ENCODE measurements at places on chromosomes 6 and 20.

- DNase-seq = no peak
These were observed 7.3 kb downstream of the SLC2A4RG start for GRCh38 chr20:63746751-63747315.

GRCh38 chr6:77656999-77657764 lies 4.3 kb downstream of the MEI4 start:
- no peak for DNase-seq

DNA sequence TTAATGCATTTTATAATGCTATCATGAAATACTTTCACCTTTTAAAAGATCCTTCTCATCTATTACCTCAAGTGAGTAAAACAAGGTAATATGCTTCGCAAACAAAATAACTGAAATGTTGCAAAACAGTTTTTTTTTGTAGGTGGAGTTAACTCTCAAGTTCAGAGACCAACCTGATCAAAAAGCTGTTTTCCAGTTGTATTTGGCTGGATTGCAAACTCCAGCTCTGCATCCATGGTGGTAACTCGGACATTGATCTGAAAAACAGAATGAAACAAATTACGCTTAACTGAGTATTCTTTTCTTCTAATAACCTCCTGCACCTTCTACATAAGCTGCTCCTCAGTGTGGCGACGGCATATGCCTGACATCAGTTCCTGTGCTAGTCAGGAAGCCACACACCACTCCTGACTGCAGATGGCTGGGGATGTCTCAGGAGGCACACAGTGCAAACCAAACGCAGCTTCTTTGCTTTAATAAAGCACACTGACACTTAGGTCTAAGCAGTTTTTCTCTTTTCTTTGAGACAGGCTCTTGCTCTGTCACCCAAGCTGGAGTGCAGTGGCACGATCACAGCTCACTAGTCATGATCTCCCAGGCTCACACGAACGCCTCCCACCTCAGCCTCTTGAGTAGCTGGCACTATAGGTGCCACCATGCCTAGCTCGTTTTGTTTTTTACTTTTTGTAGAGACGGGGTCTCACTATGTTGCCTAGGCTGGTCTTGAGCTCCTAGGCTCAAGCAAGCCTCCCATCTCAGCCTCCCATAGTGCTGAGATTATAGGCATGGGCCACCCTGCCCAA lies 29.9 kb downstream of the EZR start:
- peak; percentile 38 for DNase-seq

DNA sequence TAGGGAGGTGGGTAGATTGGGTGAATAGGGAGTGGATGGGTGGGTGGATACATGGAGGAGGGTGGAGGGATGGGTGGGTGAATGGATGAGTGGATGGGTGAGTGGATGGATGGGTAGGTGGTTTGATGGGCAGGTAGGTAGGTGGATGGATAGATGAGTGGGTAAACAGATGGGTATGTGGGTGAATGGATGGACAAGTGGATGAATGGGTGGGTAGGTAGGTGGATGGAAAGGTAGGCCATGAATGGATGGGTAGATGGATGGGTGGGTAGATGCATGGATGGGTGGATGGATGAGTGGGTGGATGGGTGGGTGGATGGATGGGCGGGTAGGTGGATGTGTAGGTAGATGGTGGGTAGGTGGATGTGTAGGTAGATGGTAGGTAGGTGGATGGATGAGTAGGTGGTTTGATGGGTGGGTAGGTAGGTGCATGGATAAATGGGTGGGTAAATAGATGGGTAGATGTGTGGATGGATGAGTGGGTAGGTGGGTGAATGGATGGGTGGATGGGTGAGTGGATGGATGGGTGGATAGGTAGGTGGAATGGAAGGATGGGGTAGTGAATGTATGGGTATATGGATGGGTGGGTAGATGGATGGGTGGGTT lies 51.4 kb downstream of the NPEPL1 start:
- DNase-seq = no peak

DNA sequence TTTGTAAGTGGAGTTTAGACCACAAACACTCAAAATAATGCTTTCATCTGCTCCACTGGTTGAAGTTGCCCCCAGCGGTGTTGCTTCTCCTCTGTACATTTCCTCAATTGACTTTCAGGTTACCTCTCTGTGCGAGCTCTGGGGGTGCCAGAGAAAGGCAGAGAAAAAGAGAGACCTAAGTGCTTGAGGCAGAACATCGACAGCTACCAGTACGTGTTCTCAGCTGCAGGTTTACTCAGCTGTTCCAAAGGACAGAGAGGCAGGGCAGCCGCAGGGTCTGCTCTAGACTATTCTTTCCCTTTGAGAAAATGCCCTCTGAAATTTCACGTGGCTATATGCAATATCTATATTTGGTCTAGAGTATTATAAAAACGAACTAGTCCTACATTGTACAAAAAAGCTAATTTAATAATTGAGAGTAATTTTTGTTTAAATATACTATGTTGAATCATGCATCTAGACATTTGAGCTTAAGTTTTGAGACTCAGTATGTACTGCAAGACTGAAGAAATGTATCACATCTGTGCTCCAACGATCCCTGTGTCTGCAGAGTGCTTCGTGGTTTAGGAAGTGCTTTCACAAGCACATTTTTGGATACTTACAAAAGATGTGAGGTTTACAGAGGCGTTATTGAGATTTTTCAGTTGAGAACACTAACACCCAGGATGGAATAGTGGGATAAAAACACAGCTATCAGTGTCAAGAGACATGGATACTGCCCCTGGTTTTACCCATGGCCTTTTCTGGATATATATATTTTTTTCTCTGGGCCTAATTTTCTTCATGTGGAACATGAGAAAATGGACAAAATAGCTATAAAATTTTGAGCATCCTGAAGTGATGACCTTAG lies 453.6 kb upstream of the FLRT3 start:
- DNase-seq = no peak

DNA sequence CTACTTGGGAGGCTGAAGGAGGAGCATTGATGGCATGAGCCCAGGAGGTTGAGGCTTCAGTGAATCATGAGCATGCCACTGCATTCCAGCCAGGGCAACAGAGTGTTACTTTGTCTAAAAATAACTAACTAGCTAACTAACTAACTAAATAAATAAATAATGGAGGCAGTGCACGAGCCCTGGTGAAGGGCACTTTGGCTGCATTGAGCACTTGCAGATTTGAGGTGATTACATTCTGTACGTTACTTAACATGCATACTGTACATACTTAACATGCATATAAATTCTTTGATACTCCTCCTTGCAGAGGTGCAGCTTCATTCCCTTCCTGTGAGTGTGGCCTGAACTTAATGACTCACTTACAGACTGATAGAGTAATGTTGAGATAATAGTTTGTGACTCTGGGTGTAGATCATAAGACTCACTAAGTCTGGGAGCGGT lies 10.7 kb downstream of the HLA-A start:
- DNase-seq = no peak

GRCh38 chr6:161496941-161497340 lies 223.1 kb upstream of the AGPAT4 start:
- no peak for DNase-seq

DNA sequence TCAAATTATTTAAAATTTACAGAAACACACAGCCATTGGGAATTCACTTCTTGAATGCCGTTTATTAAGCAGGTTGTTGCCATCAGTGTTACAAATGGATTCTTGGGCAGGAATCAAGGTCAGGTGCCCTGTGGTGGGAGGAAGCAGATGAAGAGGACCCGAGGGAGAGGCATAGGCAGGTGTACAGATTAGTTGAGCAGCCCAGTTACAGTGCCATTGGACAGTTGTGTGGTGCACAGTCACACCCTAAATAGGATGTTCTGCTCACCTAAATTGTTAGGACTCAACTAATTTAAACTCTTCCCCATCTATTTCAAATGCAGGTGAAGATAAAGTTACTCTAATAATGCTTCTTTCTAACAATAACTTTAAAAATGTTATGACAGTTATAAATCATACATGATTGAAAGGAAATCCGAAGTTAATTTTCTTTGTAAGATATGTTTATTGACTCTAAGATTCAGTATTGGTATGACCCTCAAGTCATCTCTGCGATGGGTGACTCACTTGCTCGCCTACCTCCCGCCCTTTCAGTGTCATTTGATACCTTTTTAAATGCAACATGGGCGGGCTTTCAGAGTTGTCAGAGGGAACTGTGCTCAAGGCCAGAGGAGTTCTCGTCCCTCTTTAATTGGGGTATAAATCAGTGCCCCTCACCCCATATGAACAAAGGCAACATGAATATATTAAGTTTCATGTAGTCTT lies 35.1 kb downstream of the DSE start:
- no peak for DNase-seq

GRCh38 chr6:54718541-54719023 lies 128.0 kb upstream of the FAM83B start:
- DNase-seq = no peak

GRCh38 chr6:3764516-3765335 lies 13.2 kb upstream of the PXDC1 start:
- DNase-seq = no peak

- DNase-seq = no peak
These were observed 5.6 kb downstream of the IL22RA2 start for GRCh38 chr6:137167702-137168377.

DNA sequence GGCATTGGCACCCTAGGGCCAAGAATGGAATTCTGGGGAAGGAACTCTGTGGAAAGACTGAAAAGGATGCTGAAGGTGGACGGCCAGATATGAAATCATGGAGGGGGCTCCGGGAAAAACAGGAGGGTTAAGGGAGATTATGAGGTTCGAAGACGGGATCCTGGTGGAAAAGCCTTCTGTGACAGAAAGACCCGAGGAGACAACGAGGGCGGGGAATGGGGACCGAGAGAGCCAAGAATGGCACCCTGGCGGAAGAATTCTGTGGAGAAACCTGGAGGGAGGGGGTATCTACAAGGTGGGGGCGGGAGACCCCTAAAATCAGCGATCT lies 426 bp downstream of the TRMT6 start:
- DNase-seq = no peak

GRCh38 chr6:143564484-143565017 lies 53.0 kb upstream of the FUCA2 start:
- DNase-seq = no peak

DNA sequence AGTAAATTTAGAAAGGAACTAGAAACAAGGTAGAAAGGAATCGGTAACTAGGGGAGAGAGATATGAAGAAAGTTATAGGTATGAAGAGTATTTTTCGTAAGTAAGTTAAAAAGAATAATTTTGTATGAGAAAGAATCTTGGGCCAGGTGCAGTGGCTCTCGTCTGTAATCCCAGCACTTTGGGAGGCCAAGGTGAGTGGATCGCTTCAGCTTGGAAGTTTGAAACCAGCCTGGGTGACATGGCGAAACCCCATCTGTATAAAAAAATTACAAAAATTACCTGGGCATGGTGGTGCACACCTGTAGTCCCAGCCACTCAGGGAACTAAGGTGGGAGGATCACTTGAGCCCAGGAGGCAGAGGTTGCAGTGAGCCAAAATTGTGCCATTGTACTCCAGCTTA lies 42.0 kb downstream of the TCP11 start:
- DNase-seq = no peak

- DNase-seq = no peak
These were observed 159.8 kb downstream of the ZFP64 start for GRCh38 chr20:52031563-52032303.

DNA sequence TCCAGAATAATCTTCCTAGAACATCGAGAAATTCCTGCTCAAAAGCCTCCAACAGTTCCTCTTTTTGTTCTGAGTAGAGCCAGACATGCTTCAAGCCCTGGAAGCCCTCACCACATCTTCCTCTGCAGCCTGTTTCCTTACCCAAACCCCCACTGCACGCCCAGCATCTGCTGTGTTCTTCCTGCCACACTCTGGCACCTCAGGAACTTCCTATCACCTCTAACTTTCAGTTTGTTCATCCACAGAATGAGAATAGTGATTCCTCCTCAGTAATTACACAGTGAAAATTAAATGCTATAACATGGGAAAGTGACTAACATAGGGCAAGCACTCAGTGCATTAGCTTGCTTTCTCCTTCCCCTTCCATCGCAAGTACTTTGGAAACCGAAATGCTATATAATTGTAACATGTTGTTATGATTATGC lies 26.3 kb downstream of the C6orf89 start:
- no peak for DNase-seq

GRCh38 chr20:41018153-41018552 lies 10.5 kb upstream of the TOP1 start:
- no peak for DNase-seq

- no peak for DNase-seq
These were observed 511 bp downstream of the VARS1 start for GRCh38 chr6:31794866-31795615.

DNA sequence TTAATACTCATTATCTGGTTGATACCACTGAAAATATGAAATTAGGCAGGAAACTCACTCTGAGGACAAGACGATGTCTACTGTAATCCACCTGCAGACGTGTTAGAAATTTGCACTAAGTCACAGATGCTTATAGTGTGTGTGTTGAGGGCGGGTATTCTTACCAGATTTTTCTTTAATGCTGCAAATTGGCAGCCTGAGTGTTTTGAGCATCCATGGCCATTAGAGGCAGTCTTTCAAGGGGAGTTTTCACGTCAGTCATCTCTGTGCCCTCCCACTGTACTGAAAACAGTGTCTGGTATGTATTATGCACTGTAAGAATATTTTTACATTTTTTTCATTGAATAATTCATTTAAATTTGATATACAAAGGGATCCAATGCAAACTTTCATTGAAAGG lies 266.5 kb upstream of the QKI start:
- DNase-seq = no peak

DNA sequence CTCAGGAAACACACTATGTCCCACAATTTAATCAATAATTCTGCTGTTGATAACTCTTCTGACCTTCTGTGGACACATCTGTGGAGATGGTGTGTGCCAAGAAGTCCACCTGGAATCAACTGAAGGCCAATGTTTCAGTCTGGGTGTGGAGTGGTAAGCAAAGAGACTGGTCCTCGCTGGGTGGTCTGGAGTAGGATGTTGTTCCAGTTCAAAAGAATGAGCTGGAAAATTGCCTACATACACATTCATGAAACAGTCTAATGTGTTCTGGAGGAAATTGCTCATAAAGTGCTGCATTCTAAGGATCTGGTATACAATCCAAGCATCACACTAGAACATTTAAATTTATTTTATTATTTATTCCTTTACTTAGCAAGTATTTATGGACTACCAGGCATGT lies 33.9 kb upstream of the TBX18 start:
- no peak for DNase-seq

- DNase-seq = no peak
These were observed 144.2 kb downstream of the EYA2 start for GRCh38 chr20:47038566-47039560.

DNA sequence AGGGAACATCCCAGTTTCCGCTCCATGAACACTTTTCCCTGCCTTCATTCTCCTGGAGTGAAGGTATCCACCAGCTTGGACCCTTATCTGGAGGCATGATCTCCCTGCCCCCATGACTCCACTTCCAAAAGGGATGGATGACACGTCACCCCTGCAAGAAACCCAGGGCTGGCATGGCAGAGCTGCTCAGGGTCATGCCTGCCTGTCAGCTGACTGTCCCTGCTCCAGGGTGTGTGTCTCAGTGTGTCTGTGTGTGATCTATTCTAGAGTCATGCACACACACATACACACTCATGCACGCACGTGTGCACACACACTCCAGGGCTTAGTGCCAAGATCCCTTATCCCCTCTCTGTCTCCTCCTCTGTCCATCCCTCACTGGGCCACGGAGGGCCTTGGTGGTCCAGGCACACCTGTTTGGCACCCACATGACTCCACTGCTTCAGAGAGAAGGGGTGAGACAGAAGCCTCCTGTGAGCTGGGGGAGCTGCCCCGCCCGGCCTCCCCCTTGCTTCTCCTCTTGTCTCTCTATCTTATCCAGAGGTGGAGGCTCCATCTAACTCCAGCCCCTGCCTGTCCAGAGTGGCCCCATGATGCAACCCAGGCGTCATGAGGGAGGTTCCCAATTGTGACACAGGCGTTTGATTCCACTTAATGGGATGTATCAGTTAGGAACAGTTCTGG lies 290.9 kb downstream of the CDC5L start:
- no peak for DNase-seq

All from effector CD4-positive, alpha-beta T cell (primary cell).